ENCODE measurements at places on chromosomes 12 and 14. TPM values are rescaled to one million over a fixed set of nuclear protein-coding genes. Genes with fewer than 3 reads are reported as not detected.

GRCh38 chr14:68215629-68216028 lies 396.1 kb downstream of the RAD51B start:
- no peak overlapping the region for H3K4me3 ChIP-seq
- H3K4me1 ChIP-seq: peaks cover 12% of the 10 kb centered on the region
- no peaks in the 10 kb centered on the region for H3K27me3 ChIP-seq
- DNase-seq: no peak
- H3K27ac ChIP-seq: no peak overlapping the region

- no peak for DNase-seq
- H3K36me3 ChIP-seq: no peaks in the 10 kb centered on the region
- H3K4me1 ChIP-seq: no peaks in the 10 kb centered on the region
- H3K4me3 ChIP-seq: no peak overlapping the region
- no peaks in the 10 kb centered on the region for H3K27me3 ChIP-seq
- H3K27ac ChIP-seq: no peak overlapping the region
Observed at GRCh38 chr14:52960627-52961026, 9.8 kb upstream of the FERMT2 start.

DNA sequence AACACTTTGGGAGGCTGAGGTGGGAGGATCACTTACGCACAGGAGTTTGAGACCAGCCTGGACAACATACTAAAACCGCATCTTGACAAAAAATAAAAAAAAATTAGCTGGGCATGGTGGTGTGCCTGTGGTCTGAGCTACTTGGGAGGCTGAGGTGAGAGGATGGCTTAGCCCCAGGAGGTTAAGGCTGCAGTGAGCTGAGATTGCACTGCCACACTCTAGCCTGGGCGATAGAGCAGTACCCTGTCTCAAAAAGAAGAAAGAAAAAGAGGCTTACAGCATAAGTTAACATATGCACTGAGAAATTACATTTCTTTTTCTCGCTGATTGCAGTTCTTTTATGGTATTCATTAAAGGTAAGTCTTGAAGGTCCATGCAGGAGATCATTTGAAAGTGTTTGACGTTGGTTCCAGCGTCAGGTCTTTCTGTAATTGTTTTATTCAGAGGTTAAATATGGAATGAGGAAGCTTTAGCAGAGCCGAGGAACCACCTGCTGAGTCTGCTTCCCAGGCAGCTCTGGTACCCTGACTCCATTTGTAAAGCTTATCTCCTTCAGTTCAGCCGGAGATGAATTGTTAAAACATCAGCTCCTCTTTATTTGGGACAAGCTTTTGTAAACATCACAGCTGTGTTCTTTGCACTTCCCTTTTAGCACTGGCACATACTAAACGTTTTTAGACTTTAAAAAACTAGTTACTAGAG lies 18.5 kb downstream of the SFSWAP start:
- no peak overlapping the region for H3K27ac ChIP-seq
- DNase-seq: no peak
- H3K4me1 ChIP-seq: no peaks in the 10 kb centered on the region

GRCh38 chr14:32427726-32428528 lies 98.8 kb downstream of the AKAP6 start:
- H3K4me1 ChIP-seq: no peaks in the 10 kb centered on the region
- no peak for DNase-seq
- H3K36me3 ChIP-seq: no peaks in the 10 kb centered on the region
- no peak overlapping the region for H3K4me3 ChIP-seq
- no peaks in the 10 kb centered on the region for H3K27me3 ChIP-seq

- H3K4me3 ChIP-seq: no peak overlapping the region
- H3K4me1 ChIP-seq: peaks cover 3% of the 10 kb centered on the region
- H3K27me3 ChIP-seq: no peaks in the 10 kb centered on the region
- H3K27ac ChIP-seq: no peak overlapping the region
- DNase-seq: no peak
- H3K36me3 ChIP-seq: no peaks in the 10 kb centered on the region
Observed at GRCh38 chr14:47674148-47674542, 1.3 kb downstream of the MDGA2 start.

DNA sequence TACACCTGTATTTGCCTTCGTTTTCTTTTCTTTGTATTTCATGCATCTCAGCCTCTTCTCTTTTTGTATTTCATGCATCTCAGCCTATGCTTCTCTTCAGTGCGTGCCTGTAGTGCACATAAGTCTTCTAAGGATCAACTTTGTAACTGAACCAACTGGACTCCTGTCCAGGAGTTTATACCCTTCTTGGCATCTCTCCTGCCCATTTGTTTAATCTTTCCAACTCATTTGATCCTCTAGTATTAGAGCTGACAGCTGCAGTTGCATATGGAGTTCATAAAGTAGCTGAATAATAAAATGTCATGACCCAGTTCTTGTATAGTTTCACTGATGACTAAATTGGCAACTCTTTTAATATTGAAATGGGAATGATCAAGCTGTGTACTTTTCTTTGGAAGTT lies 89.7 kb downstream of the FGD4 start:
- no peak for DNase-seq
- no peak overlapping the region for H3K27ac ChIP-seq
- no peak overlapping the region for H3K4me3 ChIP-seq
- no peaks in the 10 kb centered on the region for H3K27me3 ChIP-seq

- H3K36me3 ChIP-seq: no peaks in the 10 kb centered on the region
- no peak overlapping the region for H3K27ac ChIP-seq
- H3K4me1 ChIP-seq: no peaks in the 10 kb centered on the region
- no peak for DNase-seq
- H3K4me3 ChIP-seq: no peak overlapping the region
Observed at GRCh38 chr14:78700236-78700635, 530.1 kb downstream of the NRXN3 start.

DNA sequence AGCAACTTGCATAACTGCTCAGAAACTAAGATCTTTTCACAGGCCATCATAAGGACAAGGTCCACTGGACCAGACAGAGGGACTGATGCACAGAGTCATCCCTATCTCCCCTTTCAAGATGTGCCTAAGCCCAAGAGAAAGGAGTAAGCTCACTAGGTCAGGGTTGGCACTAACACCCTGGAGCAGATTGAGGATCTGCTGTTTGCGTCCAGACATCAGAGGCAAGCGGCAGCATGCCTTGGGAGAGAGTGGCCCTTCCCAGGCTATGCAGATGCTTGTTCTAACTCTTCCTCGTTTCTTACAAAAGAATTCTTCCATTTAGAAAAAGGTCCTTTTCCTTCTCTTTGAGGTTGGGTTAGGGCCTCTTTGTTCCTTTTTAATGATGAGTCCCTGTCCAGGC lies 187.2 kb downstream of the KCNA5 start:
- H3K36me3 ChIP-seq: no peaks in the 10 kb centered on the region
- DNase-seq: no peak
- H3K4me3 ChIP-seq: no peak overlapping the region
- H3K27me3 ChIP-seq: no peaks in the 10 kb centered on the region
- no peak overlapping the region for H3K27ac ChIP-seq

MBIP gene
- total RNA-seq: 25.3 TPM

HOTAIR gene
- not detected for total RNA-seq
